ENCODE measurements at places on chromosomes 5 and 9.

DNA sequence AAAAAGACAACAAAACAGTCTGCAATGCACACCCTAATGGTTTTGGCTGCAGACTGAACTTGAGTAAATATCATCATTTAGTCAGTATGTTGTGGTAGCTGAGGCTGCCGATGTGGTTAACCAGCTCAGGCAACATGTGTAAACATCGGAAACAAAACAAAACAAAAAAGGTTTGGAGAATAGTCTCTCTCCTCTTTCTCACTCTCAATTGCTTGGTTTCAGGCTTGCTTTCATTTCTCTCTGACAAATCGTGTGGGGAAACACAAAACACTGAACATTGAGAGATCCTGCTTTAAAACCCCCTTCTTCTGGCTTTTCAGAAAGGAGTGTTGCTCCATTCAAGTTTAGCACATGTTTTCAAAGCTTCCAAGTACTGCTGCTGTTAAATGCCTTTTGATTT is 453.3 kb downstream of the BNC2 start:
- DNase-seq = no peak

- no peak for DNase-seq
These were observed 278.8 kb downstream of the ENC1 start for GRCh38 chr5:74361406-74362358.

DNA sequence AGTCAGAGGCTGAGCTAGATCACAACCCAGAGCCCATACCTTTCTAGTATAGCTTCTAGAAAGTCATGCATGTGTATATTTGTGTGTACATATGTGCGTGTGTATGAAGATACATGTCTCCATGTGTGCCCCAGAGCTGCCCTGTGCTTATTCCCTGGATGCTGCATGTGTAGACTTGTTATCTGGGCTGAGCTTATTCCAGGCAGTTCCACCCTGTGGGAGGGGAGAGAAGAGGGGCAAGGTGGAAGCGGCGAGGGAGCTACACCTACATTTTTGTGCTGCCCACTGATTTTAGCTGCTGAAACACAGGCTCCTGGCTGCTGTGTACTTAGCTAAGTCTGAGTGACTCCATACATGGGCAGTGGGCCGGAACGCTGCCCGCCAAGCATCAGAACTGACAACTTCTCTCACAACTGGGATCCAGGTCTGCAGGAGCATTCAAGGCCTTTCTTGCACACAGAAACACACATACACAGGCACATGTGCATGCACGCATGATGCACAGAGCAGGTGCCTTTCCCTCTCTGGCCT is 38.0 kb upstream of the XPA start:
- no peak for DNase-seq

GRCh38 chr9:12266758-12267157 is 426.4 kb upstream of the TYRP1 start:
- DNase-seq = no peak

DNA sequence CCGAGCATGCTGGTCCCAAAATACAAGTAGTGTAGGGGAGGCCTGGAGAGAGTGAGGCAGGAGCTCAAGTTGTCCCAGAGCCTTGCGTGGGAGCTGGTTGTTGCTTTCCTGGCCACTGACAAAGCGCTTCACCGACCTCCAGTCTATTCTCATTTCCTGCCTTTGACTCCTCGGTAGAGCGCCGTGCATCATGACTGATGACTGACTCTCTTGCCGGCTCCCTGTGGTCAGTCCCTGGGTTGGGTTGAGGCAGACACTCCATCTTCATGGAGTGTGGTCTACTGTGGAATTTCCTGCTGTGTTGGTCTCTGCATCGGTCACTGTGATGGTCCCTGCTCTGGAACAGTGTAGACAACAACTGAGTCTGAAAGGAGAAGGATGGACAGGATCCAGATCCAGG is 175.1 kb upstream of the S1PR3 start:
- no peak for DNase-seq

DNA sequence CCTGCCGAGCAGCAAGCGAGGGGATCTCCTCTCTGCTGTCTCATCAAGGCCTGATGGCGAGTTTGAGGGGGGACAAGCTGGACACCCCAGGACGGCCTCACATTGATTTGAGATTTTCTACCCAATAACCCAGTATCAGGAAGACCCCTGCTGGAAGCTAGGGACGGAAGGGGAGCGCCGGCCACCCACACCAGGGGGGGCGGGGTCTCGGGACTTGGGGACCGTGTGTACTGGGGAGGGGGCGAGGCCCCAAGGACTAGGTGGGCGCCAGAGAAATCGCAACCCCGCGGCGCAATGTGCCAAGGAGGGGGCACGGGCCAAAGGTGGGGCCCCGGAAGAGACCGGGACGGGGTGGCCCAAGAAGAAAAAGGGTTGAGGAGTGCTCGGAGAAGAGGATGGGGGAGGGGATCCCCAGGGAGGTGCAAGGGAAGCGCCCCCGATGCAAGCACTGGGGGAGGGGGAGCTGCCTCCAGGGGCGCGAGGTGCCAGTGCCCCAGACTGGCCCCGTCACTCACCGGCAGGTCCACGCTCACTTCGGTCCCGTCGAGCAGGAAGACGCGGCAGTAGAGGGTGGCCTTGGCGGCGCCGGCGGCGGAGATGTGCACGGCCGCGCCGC is 1.1 kb downstream of the EPB41L4B start:
- no peak for DNase-seq

GRCh38 chr5:69013481-69013880 is 80.3 kb upstream of the SLC30A5 start:
- DNase-seq = no peak

DNA sequence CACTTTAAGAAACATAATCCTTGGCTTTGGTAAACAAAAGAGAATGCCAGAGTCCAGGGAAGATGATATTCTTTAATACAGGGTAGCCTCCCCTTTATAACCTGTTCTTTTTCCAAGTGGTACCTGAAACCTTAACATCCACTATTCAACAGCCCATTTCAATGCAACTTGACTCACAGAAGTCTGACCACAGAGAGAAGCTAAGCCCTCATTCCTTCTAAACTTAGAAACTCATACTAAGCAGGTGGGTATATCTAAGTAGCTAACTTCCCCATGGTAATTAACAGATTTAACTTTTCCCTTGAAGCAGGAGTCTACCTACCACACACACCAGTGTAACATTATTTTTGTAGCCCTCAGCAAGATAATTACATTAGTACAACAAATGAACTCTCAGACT is 91.9 kb downstream of the CEMIP2 start:
- DNase-seq = no peak

DNA sequence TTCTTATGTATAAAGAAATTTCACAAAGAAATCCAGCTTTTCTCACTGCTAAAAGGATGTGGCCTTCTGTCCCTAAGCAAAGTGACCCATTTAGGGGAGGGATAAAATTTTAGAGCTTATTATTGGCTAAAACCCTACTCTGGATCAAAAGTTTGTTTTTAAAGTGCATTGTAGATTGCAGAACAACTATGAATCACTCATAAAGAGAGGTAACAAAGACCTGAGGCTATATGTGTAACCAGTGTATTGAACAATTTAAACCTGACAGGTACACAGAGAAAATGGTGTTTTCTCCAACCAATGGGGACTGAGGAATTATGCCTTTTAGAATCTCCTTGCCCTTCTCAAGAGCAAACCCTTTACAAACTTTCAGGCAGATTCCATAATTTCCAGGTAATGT is 86.6 kb downstream of the MUSK start:
- no peak for DNase-seq

- no peak for DNase-seq
These were observed 136.2 kb downstream of the BARX1 start for GRCh38 chr9:93818827-93819472.

DNA sequence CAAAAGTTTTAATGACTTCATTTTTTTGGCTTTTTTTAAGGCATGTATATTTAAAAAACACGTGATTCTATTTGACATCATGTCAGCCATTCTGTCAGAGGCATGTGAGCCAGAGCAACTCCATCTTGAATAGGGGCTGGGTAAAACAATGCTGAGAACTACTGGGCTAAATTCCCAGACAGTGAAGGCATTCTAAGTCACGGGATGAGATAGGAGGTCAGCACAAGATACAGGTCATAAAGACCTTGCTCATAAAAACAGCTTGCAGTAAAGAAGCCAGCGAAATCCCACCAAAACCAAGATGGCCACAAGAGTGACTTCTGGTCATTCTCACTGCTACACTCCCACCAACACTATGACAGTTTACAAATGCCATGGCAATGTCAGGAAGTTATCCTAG is 1000.6 kb upstream of the DMAC1 start:
- no peak for DNase-seq

DNA sequence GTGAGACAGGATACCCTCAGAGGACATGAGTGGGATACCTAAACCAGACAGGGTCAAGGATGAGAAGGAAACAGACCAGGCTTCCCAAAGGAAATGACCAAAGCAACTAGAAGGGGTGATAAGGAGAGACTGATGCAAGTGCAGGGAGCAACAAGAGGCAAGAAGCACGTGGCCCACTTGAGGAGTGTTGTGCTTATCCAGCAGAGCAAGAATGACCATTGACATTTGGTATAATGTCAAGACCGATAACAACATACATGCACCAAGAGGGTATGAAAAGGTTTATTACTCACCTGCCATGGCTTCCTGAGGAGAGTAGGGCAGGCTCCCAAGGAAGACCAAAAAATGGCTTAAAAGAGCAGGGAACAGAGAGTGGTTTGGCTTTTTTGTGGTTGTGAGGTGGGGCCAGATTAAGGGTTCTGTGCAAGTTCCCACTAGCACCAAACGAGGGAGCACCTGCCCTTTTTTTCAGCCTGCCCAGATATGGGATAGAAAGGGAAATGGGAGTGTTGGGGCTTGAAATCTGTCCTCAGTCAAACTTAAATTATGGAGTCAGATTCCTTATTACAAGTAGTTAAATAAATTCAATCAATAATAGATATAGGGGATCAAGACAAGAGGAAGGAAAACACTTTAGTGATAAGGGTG is 513.6 kb downstream of the RASEF start:
- DNase-seq = no peak

- no peak for DNase-seq
These were observed 19.4 kb upstream of the FABP6 start for GRCh38 chr5:160209917-160210316.

GRCh38 chr5:81058121-81058520 is 98.0 kb downstream of the RASGRF2 start:
- DNase-seq = no peak

DNA sequence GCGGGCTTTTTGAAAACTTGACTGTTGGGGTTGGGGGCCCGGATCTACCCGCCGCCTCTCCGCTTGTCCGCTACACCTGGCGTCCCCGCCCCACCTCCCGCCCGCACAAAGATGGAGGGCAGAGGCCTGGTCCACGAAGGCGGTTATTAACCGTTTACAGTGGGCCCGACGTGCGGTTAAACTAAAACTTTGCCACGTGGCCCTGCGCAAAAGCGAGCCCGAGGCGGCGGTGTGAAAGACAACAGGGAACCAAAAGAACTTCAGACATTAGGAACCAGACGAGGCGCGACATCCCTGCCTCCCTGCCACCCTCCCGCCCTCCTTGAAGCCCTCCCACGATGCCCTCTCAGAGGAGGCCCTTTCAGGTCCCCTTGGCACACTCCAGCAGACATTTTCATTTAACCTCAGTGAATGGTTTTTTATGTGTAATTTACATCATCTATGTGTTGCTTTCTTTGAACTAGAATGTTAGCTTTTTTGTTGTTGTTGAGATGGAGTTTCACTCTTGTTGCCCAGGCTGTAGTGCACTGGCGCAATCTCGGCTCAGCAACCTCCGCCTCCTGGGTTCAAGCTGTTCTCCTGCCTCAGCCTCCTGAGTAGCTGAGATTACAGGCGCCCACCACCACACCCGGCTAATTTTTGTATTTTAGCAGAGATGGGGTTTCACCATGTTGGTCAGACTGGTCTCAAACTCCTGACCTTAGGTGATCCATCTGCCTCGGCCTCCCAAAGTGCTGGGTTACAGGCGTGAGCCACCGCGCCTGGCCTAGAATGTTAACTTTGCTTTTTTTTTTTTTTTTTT is 999 bp upstream of the HNRNPA0 start:
- DNase-seq = no peak

DNA sequence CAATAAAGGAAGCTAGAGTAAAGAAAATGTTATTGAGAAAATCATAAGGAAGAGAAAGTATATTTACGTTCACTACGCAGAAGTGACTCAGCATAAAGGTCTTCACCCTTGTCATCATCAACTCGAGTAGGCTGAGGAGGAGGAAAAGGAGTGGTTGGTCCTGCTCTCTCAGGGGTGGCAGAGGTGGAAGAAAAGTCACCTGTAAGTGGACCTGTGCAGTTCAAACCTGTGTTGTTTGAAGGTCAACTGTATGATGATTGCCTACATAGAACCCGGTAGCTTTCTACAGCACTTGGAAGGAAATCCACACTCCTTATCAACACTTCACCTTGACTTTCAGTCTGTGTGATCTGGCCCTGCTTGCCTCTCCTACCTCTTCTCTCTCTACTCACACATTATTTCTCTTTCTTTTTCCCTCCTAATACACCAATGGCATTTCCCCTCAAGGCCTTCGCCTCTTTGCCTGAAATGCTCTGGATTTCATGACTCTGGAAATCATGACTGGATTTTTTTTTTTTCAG is 109.3 kb upstream of the CPEB4 start:
- peak; percentile 92 for DNase-seq

GRCh38 chr5:32330126-32330971 is 17.6 kb upstream of the MTMR12 start:
- DNase-seq = no peak

GRCh38 chr5:153998010-153998409 is 40.7 kb downstream of the FAM114A2 start:
- DNase-seq = no peak

DNA sequence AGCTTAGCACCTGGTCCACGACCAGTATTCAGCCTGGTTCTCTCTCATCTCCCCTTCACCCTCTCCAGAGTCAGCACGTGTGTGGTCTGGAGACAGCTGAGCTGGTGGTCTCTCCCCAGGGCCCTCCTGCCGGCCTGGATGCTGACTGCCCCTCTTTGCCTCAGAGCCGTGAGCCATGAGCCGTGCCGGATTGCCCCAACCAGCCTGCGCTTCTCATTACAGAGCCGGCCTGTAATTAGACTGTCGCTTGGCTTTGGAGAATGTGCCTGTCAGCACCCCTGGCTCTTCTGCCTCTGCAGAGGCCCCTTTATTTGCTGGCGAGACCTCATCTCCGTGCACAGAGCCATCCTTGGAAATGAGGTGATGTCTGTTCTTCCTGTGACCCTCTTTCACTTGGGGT is 118.7 kb upstream of the BOD1 start:
- no peak for DNase-seq

DNA sequence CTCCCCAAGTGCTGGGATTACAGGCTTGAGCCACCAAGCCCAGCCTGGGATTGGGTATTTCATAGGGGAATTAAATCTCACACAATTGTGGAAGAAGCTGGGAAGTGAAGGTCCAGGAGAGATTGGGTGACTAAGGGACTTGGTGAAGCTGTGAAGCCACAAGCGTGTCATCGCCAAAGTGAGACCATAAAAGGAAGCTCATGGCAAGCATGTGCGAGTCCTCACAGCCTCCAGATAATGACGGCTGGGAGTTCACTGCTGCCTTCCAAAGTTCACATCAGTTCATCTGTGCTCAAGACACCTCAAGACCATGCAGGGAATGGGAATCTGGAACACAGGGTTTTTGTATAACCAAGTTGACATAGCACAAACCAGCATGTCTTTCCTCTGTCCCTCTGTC is 210.6 kb downstream of the MARCHF11 start:
- no peak for DNase-seq

- DNase-seq = no peak
These were observed 42.2 kb downstream of the PTTG1 start for GRCh38 chr5:160463740-160464465.

Measured in hematopoietic multipotent progenitor cell treated with erythropoietin and hydrocortisone succinate and interleukin-3 and kit ligand, for 17 days (in vitro differentiated cells).